ENCODE measurements at places on chromosomes 7 and 10. TPM values are rescaled to one million over a fixed set of nuclear protein-coding genes. Genes with fewer than 3 reads are reported as not detected.

- no peak for DNase-seq
Observed at GRCh38 chr7:13496976-13497375, 492.5 kb downstream of the ETV1 start.

GRCh38 chr10:135132-135600, at the start of gene ZMYND11:
ZMYND11 (plus strand) TSS chr10:135455; CDS start chr10:180013, 44,558 bp downstream.
- DNase-seq = no peak

DNA sequence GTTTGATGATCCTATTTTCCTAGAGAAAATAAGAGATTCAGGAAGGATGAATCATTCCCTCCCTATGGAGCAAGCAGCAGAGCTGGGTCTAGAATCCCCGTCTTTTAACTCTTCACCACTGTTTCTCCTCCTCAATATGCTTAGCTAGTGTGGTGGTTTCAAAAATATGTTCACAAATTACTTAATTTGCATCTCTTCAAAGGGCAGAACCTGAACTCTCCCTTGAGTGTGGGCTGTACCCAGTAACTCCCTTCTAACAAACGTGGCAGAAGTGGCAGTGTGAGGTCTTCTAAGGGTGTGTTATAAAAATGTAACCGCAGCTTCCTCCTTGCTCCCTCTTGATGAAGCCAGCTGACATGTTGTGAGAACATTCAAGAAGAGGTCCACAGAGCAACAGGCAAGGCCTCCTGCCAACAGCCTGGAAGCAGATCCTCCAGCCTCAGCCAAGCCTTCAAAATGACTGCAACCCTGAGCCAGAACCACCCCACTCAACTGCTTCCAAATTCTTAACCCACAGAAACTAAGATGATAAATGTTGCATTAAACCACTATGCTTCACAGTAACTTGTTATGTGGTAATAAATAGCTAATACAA, 36.6 kb downstream of the SRPK2 start:
- peak; percentile 7 for DNase-seq

GRCh38 chr7:33761449-33762080, 143.8 kb upstream of the BMPER start:
- no peak for DNase-seq

- DNase-seq = no peak
Observed at GRCh38 chr7:67493366-67493765, 496.7 kb downstream of the TYW1 start.

GRCh38 chr10:102998399-102998907, 80.4 kb downstream of the CNNM2 start:
- no peak for DNase-seq

GRCh38 chr10:47326306-47326926, 4.2 kb downstream of the GDF2 start:
- no peak for DNase-seq

- DNase-seq = no peak
Observed at GRCh38 chr7:123816916-123817315, 28.1 kb upstream of the HYAL4 start.

DNA sequence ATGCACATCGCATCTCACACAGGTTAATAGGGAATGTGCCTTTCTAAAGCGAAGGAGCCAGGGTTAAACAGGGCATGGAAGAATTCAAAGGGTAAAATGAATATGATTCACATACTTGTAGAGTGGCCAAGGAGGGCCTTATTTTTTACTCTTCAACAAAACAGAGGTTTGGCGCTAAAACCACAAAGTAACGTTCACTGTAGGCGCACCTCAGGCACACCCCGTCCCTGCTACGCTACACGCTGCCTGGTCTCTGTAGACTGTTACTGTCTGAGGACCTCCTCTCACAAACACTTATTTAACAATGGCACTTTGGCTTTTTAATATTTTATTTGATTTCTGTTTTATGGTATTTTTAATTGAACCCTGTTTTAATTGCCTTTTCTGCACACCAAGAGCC, 462.1 kb upstream of the GALNT17 start:
- no peak for DNase-seq

- peak; percentile 62 for DNase-seq
Observed at GRCh38 chr10:111481261-111481826, 404.5 kb downstream of the ADRA2A start.

DNA sequence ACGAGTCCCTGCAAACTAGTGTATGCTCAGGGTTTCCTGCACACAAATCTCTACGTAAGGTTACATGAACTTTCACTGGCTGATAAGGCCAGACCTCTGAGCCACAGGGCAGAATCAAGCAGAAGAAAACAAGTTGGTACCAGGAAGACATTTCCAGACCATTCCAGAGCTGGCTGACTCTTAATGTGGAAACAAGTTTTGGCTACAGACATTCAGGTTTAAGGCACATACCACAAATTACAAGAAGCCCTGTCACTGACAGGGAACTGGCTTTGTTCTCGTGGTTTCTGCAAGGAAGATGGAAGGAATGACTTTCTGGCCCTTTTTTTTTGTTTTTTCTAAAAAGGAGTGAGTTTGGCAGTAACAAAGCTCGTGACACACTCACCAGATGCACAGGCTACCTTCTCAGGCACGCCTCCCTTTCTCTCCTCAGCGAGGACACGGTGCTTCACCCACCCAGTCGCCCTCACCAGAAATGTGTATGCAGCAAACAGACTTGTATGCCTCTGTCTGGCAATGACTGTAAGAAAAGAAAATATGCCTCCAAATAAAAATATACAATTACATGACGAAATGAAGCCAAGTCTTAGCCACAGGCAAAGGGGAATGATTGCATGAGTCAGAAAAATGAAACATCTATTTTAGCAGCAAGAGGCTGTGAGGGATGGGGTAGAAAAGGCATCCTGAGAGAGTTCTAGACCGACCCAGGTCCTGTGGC, 22.6 kb downstream of the PLAC9 start:
- DNase-seq = peak; percentile 87

DNA sequence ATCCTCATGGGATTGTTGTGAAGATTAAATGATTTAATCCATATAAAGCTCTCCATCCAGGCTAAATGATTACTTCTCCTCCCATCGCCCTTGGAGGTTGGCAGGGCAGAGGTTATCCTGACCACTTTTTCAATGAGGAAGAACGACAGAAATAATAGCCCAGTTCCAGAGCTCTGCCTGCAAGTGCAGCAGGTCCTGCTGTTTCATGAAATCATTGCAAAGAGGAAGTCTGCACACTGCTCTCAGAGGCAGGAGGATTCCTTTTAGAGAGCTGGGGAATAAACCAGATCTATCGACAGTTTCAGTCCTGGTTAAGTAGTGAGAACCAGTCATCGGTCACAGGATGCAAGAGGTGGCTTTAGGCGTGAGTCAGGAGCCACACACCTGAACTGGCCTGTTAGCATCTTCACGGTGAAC, 25.0 kb upstream of the CDH23 start:
- DNase-seq = no peak

DNA sequence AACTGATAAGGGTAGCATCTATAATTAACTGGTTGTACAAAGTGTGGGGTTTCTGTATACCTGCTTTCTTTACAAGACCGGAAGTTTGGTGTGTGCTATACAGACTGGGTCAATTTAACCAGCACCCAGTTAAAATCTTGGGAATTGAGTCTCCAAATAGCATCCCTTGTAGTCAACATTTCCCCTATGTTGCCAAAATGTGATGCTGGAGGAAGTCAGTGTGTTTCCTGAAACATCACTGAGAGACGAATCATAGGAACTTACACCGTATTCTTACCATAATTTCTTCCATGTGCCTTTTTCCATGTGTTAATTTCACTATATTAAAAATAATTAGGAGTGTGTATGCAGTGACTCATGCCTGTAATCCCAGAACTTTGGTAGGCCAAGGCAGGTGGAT, 1.7 kb downstream of the AKR1C4 start:
- DNase-seq = no peak

- DNase-seq = no peak
Observed at GRCh38 chr10:130127364-130128061, 8.7 kb upstream of the GLRX3 start.

GRCh38 chr10:79248341-79249185, 98.7 kb upstream of the PPIF start:
- no peak for DNase-seq

GRCh38 chr7:103967401-103967800, 22.1 kb downstream of the RELN start:
- DNase-seq = no peak

DNA sequence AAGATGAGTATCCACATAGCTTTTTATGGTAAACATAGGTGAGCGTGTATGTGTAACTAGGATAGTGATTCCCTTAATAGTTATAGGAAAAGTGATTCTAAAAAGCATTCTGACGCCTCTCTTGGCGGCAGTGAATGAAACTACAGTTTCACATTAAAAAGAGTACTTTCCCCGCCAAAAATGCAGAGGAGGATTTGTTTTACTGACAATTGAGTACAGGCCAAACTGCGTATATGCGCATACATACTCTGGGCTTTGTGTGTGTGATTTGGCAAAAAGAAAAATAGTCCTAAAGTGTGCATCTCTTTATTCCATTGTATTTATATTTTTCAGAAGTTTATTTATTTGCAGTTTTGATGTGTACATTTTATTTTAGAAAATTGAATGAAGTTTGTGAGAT, 10.3 kb downstream of the CUL1 start:
- no peak for DNase-seq

DNA sequence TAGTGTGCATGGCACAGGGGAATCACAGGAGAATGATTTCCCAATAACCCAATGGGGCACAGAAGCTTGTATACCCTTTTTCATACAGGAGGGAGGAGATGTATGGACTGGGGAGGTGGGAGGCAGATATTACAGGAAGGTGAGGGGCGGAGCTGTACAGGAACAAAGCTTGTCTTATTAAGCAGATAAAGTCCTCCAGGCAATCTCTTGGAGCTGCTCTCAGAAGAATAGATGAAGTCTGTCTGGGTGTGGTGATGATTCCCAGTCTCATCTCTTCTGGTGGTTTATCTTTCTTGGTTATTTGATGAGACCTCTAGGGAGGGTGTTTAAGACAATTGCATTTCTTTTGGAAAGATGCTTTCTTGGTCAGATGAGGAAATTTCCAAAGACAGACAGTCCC, 25.1 kb upstream of the CPA5 start:
- no peak for DNase-seq

GRCh38 chr7:97439637-97440214, 292.2 kb upstream of the TAC1 start:
- no peak for DNase-seq

DNA sequence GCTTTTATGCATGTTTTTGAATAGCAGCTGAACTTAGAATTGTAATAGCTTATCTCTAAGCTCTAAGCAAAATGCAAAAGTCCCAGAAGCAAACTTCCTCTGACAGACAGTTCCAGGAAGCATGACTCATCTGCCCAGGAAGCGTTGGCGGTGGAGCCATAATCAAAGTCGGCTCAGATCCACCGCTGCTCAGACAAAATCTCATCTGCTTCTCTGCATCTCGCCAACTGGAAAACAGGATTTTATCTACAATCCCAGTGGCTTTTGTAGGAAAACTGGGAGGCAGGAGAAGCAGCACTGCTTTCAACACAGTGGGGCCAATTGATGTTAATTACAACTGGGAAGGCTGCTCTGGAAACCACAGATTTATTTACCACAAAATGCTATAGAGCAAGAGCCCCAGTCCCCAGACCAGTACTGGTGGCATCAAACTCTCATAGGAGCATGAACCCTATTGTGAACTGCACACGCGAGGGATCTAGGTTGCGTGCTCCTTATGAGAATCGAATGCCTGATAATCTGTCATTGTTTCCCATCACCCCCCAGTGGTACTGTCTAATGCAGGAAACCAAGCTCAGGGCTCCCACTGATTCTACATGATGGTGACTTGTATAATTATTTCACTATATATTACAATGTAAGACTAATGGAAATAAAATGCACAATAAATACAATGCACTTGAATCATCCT, 99.9 kb downstream of the CUBN start:
- no peak for DNase-seq

DNA sequence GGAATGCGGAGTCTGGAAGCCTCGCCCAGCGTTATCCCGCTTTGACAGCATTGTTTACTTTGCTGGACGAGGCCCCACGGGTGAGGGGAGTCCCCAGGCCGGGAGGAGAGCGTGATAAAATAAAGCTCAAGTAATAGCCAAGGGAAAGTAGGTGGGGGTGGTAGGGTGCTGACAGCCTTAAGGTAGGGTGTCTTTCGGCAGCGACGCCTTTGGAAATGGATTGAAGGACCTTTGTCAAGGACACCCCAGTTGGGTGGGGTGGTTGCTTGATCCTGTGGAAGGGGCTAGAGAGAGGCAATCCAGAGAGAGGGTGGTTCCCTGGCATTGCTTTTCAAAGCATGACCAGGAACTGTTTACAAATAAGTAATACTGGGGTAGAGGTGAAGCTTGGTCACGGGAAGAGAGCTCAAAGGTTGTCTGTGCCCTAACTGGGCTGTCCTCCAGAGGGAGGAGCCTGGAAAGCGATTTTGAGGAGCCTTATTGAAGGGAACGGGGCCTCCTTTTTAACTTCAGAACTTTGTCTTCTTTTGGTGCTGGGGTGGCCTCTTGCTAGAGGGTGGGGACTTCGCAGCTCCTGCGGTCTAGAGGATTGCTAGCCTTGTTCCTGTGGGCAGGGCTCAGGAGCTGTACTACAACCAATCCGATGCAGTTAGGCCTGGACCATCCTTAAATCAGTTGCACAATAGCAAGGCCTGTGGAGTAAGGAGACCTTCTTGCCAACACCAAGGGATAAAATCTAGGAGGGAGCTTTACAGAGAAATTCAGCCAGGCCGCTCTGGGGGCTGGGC, 1.3 kb downstream of the EIF4EBP2 start:
- DNase-seq = no peak

- no peak for DNase-seq
Observed at GRCh38 chr10:29107866-29108498, 180.9 kb upstream of the LYZL1 start.

GRCh38 chr10:6400331-6400730, 179.7 kb downstream of the PRKCQ start:
- DNase-seq = no peak

DNA sequence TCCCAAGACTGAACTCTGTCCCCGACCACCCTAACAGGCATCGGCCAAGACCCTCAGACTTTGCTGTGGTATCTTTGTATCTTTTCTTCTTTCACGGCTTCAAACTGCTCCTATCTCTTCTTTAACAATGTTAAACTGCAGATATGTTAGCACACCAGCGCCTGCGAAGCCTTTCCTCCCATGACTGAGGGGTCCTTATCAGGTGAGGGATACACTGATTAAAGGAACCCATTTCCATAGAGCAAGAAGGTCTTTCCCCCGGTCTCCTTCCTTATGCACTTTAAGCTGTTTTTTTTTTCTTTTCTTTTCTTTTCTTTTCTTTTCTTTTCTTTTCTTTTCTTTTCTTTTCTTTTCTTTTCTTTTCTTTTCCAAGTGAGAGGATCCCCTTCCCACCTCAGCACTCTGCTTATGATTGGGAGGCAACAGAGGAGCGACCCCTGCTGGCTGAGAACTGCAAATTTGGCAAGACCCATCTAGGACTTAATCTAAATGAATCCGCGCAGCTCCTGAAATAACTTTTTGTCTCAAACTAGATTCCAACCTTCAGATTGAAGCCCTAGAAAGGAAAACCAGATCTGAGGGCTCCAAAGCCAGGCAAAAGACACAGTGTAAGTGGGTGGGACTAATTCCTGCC, 109.9 kb downstream of the ITGB8 start:
- peak; percentile 13 for DNase-seq

GRCh38 chr7:47344171-47344955, 237.5 kb downstream of the TNS3 start:
- DNase-seq = no peak

Gene TRPV6
- 0.63 TPM for polyA plus RNA-seq

Gene PDZD7
- polyA plus RNA-seq = 0.54 TPM

Gene SFMBT2
- 0.71 TPM for polyA plus RNA-seq

Gene BHLHA15
- not detected for polyA plus RNA-seq

Gene GALNT17
- not detected for polyA plus RNA-seq

Gene DUSP5
- 55.5 TPM for polyA plus RNA-seq

Gene PRKCQ
- 7.2 TPM for polyA plus RNA-seq

Gene IQCE
- polyA plus RNA-seq = 9.1 TPM

Gene COL1A2
- polyA plus RNA-seq = 0.16 TPM

Gene TMEM140
- polyA plus RNA-seq = 0.48 TPM

Gene NEUROD6
- not detected for polyA plus RNA-seq

Gene LLCFC1
- polyA plus RNA-seq = not detected

Gene IFIT3
- polyA plus RNA-seq = 30.2 TPM

Gene DDC
- polyA plus RNA-seq = not detected
